Stimulated activated CD4-positive, alpha-beta T cell treated with anti-CD3 and anti-CD28 coated beads, Interleukin-15, amount 100 ng/mL, for 1 hour (primary cell): ENCODE measurements at places on chromosomes 4 and X.

DNA sequence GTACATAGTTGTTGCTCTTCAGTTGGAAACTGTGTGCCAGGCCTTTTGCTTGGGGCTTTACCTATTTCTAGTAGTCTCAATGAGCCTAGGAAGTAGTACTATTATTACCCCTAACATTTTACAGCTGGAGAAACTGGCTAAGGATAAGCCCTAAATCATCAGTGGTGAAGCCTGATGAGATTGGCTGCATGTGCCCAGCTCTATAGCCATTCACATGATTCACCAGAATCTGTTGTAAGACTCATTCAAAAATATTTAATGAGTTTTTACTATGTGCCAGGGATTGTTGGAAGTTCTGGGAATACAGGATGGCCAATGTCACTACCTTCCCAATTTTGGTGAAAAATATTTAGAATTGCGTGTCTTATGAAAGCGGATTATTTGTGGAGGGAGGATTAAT is 2.8 kb downstream of the KIT start:
- no peak for DNase-seq

GRCh38 chrX:134287346-134287745 is 50.4 kb downstream of the CCDC160 start:
- DNase-seq, result no peak

DNA sequence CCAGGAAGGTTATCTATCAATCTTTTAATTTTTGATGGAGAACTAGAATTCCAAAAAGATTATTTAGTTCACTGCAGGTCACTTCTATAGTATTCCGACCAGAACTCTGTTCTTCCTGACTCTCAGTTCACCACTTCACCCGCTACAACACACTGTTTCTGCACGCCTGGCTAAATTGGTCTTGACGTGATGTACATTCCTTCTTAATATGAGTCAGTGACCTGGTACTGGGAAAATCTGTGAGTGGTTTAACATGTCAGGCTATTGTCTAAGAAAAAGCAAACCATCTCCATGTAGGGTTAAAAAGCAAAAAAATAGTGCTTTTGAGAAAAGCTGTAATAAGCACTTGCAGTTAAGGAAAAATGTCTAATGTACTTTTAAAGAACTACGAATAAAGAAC is 120.4 kb downstream of the NDST3 start:
- DNase-seq, result no peak

DNA sequence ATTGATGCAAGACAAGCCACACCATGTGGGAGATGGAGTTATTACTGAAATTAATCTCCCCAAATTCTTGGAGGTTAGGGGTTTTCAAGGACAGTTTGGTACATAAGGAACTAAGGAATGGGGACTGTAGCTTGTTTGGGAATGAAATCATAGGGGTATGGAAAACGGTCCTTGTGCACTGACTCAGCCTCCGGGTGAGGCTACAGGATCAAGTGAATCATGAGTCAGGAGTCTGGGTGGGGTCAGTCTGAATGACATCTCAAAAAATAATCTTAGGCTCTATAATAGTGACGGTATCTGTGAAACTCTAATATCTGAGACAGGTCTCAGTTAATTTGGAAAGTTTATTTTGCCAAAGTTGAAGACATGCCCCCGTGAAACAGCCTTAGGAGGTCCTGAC is 128.5 kb upstream of the CYSLTR1 start:
- DNase-seq, result no peak

DNA sequence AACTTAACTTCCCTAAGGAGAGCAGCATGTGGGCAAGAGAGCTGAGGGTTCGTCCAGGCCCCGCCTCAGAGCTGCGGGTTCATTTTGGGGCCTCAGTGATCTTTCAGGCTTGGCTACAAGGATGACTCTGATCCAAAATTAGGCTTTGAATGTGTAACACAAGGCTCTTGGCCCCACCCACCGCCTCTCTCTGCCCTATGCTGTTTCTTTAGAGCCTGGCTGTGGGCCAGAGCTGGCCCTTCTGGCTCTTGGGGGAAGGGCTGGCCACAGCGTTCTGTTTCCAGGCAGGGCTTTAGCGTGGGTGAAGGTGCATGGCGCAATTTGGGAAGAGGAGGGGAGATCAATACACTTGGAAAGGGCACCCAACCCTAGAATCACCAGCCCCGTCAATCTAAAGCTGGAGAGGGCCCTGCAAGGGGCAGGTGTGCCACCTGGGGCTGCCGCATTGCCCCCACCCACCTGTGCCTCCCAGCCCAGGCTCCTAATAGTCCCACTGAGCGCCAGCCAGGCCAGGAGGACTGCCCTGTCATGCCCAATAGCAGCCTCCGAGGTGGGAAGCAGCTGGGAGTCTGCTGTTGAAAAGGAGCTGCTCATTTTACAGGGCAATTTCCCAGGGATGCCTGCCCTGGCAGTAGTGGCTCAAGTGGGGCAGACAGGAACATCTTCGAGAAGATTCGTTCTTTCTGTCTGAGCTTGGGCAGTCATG is 84.5 kb upstream of the MAML3 start:
- DNase-seq, result no peak

DNA sequence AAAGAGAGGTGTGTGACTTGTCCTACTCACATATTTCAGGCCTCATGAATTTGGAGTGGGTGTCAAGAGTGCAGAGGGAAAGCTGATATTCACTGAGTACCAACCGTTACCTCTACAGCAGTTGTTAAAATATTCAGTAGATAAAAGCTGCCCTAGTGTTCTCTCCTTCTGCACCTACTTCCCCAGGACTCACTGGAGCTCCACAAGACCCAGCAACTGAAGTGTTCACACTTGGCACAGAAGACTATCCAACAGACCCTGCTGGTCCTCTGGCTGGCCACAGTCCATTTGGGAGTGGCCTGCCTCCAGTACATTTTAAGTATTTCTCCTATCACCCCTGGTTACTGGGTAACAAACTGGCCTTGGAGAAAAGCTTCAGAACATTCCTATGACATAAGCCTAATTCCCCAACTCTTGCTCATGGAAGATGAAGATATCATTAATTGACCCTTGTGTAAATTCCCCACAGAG is 70.8 kb downstream of the PPARGC1A start:
- DNase-seq, result no peak

GRCh38 chr4:161003418-161004057 is 1160.3 kb downstream of the FSTL5 start:
- DNase-seq, result no peak

GRCh38 chr4:80221161-80221560 is 23.9 kb downstream of the PRDM8 start:
- no peak for DNase-seq
